CMK (cell line): ENCODE measurements at places on chromosomes 7 and 10.

GRCh38 chr10:62760401-62760800, 44.1 kb upstream of the ADO start:
- no peak for DNase-seq

DNA sequence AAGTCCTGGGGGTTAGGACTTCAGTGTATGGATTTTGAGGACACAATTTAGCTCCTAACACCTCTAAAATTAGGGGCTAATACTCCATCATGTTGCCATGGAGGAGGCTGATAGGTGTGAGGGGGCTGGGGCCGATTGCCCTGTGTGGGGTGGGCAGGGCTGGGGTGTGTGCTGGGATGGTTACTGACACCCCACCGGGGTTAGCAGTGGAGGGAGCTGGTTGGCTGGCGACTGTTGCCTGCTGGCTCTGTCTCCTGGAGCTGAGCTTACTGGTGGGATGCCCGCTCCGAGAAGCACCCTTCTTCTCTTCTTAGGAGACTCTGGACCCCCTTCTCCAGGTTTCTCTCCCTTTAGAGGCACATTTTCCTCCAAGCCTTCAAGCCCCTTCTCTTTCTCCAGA, 22.2 kb upstream of the SH2D4B start:
- no peak for DNase-seq

GRCh38 chr7:126524967-126525366, 727.8 kb downstream of the GRM8 start:
- no peak for DNase-seq

DNA sequence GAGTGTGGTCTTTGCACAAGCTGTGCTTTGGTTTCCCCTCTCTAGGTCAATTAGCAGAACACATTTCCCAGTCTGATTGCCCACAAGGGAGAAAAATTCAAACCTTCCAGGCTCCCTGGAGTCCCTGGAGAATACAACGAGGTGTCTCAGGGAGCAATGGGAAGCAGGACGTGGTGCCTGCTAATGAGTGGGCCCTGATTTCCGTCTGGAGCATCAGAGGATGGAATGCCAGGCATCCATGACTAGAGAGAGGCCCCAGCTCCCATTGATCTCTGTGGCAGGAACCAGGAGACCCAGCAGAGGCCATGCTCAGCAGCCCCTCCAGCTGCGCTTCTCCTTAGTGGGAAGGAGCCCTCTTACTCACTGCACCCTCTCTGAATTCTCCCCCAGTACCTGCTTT, 33.2 kb upstream of the TLX1 start:
- no peak for DNase-seq

GRCh38 chr7:69736126-69736810, 138.0 kb downstream of the AUTS2 start:
- DNase-seq, result no peak

DNA sequence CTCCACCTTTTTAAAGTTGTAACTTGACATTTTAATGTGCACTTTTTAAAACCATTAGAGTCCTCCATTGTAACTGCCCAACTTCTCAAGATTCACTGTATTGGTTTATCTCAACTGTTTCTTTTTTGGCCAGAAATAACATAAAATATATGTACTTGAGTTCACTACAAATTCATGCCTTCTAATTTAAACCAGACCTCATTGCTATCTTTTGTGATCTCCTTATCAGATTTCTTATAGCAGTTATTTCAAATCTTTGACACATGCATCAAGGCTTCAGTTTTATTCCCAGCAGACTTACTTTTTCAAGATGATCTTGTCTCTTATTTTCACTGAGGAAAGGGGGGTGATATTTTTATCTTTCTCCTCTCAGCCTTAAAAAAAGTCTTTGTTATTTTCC, 154.3 kb downstream of the PHF14 start:
- no peak for DNase-seq

DNA sequence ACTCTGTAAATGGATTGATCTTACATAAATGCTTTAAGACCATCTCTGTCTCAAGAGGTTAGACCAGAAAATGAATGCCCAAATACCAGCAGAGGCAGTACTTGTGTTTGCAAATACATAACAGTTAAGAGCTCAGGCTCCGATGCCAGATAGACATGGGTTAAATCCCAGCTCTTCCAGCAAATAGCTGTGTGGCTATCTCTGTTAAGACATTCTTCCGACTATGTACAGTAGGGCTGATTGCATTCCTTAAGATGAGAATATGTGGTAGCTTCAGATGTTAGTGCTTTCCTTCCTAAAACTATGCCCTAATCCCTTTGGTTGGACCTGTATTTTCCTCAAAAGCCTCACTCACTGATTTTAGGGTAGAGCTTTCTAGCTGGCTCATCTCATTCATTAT, 2.2 kb downstream of the IDE start:
- DNase-seq, result no peak
